ELF-1 (cell line): ENCODE measurements at places on chromosomes 6 and 20.

GRCh38 chr6:2477666-2478065 is 232.3 kb upstream of the GMDS start:
- DNase-seq = no peak

GRCh38 chr6:125274935-125275334 is 26.8 kb downstream of the HDDC2 start:
- no peak for DNase-seq

- no peak for DNase-seq
Observed at GRCh38 chr20:63915471-63915870, 20.5 kb downstream of the DNAJC5 start.

DNA sequence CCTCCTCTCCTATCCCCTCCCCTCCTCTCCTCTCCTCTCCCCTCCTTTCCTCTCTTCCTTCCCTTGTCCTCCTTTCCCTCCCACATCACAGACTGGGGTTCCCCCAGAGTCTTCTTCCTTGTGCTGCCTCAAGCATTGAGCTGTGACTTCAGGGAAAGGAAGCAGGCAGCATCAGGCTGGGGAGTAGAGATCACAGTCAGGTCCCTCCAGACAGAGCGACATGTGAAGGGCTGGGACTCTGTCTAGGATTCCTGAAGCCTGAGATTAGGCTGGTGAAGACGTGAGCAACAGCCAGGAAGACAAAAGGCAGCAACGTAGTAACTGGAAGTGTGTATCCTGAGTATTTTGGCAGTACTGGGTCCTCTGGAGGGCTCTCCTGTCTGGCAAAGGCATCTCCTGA is 265.4 kb upstream of the SUPT3H start:
- no peak for DNase-seq
